ENCODE measurements at places on chromosomes 5 and 9. TPM values are rescaled to one million over a fixed set of nuclear protein-coding genes. Genes with fewer than 3 reads are reported as not detected.

GRCh38 chr9:38068701-38069628, at the start of gene SHB:
Gene SHB (minus strand): TSS chr9:38069227. CDS start chr9:38068645, 582 bp downstream.
- no peaks in the 10 kb centered on the region for H3K27me3 ChIP-seq
- no peaks in the 10 kb centered on the region for H3K36me3 ChIP-seq
- peak; percentile 96 for DNase-seq
- peak within 1 kb of the TSS; percentile 91 for H3K27ac ChIP-seq
- H3K4me3 ChIP-seq = peak within 1 kb of the TSS; percentile 78

GRCh38 chr5:138967791-138968448, 92.8 kb upstream of the LRRTM2 start:
- no peak overlapping the region for H3K4me3 ChIP-seq
- H3K4me1 ChIP-seq = peaks cover 5% of the 10 kb centered on the region
- no peaks in the 10 kb centered on the region for H3K27me3 ChIP-seq
- DNase-seq = peak; percentile 71
- H3K36me3 ChIP-seq = no peaks in the 10 kb centered on the region

- no peak overlapping the region for H3K27ac ChIP-seq
- no peaks in the 10 kb centered on the region for H3K36me3 ChIP-seq
- no peak for DNase-seq
- no peaks in the 10 kb centered on the region for H3K4me1 ChIP-seq
Measured at GRCh38 chr9:78682216-78682615, 385.3 kb downstream of the PSAT1 start.

- no peak overlapping the region for H3K27ac ChIP-seq
- H3K4me3 ChIP-seq = no peak overlapping the region
- no peaks in the 10 kb centered on the region for H3K36me3 ChIP-seq
Measured at GRCh38 chr5:31378838-31379237, 153.1 kb downstream of the DROSHA start.

GRCh38 chr5:61468483-61468865, 136.4 kb downstream of the ZSWIM6 start:
- H3K27ac ChIP-seq = no peak overlapping the region
- H3K4me3 ChIP-seq = no peak overlapping the region
- no peaks in the 10 kb centered on the region for H3K27me3 ChIP-seq
- no peaks in the 10 kb centered on the region for H3K36me3 ChIP-seq

DNA sequence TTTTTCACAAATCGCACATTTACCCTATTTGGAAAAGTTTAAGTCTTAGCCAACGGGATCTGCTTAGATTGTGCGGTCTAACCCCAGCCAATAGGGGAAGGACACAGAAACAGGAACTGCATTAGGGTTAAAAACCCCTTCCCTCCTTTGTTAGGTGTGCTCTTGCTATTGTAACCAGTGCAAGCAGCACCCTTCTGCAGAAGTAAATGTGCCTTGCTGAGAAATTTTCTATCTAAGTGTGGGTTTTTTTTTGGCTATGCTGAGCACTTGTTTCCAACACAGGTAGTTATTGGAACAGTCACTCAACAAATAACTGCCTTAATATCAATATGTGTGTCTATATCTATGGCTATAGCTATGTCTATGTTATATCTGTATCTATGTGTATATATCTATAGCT, 190.0 kb downstream of the TRIM32 start:
- H3K27ac ChIP-seq = no peak overlapping the region
- H3K4me3 ChIP-seq = no peak overlapping the region
- no peaks in the 10 kb centered on the region for H3K36me3 ChIP-seq

- no peaks in the 10 kb centered on the region for H3K27me3 ChIP-seq
- H3K27ac ChIP-seq = no peak within 1 kb of the TSS
- no peak within 1 kb of the TSS for H3K4me3 ChIP-seq
- no peak for DNase-seq
- H3K36me3 ChIP-seq = no peaks in the 10 kb centered on the region
Measured at GRCh38 chr9:18473652-18474279, at the start of gene ADAMTSL1. Gene ADAMTSL1 (plus strand): TSS chr9:18474153. CDS start chr9:18474233, 80 bp downstream.

DNA sequence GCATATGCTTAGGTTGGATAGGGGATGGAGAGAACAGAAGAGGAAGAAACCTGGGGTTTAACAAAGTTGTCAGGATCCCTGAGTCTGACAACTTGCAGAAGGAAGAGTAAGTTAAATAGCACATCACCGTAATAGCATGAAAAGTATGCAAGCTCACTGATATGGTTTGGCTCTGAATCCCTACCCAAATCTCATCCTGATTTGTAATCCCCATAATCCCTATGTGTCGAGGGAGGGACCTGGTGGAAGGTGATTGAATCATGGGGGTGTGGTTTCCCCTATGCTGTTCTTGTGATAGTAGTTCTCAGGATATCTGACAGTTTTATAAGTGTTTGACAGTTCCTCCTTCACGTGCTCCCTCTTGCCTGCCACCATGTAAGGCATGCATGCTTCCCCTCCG, 193.3 kb downstream of the PSAT1 start:
- no peak overlapping the region for H3K4me3 ChIP-seq
- DNase-seq = no peak
- H3K36me3 ChIP-seq = no peaks in the 10 kb centered on the region
- H3K27me3 ChIP-seq = no peaks in the 10 kb centered on the region

- H3K4me3 ChIP-seq = no peak overlapping the region
- no peak overlapping the region for H3K27ac ChIP-seq
- H3K4me1 ChIP-seq = no peaks in the 10 kb centered on the region
Measured at GRCh38 chr5:108653201-108653600, 94.5 kb upstream of the FER start.

GRCh38 chr5:87389296-87390034, 23.3 kb downstream of the CCNH start:
- no peaks in the 10 kb centered on the region for H3K36me3 ChIP-seq
- H3K27me3 ChIP-seq = no peaks in the 10 kb centered on the region
- no peak for DNase-seq
- H3K4me3 ChIP-seq = no peak overlapping the region

Gene CYLC2
- not detected for total RNA-seq

Gene SAXO1
- not detected for total RNA-seq

All from left lung (tissue), 14 donors.